T-helper 2 cell treated with Interferon-gamma antibody and Interleukin-4, amounts not matched to agents 5 μg/mL and 100 μg/mL, for 36 hours (primary cell): ENCODE measurements at places on chromosomes 13 and 19.

DNA sequence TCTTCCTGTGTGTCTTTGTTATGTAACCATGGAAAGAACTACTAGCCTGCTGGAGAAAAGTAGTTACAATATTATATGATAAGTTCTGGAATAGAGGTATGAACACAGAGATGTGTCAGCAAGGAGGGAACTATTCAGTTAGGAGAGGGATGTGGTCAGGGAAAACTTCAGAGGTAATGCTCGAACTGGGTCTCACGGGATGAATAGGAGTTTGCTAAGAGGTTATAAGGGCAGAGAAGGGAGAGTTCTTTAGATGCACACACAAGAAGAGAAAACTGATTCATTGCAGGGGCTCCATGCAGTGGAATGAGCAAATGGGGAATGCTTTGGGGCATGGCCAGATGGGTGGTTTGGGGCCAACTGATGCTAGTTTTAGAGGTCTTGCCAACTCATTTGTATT is 46.0 kb upstream of the SIAH3 start:
- DNase-seq, result no peak

DNA sequence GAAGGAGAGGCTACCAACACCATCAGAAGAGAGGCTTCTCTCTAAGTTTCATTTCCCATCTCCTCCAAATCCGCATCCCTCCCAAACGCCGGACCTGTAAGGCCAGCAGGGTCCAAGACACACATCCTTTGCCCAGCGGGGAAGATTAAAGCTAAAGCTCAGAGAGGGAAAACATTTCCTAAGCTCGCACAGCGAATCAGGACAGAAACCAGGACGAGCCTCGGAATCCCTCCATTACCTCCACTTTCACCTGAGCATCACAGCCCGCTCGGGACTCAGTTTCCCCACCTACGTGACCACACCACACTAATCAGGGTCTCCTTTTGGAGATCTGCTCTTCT is 711 bp upstream of the FOSB start:
- no peak for DNase-seq

DNA sequence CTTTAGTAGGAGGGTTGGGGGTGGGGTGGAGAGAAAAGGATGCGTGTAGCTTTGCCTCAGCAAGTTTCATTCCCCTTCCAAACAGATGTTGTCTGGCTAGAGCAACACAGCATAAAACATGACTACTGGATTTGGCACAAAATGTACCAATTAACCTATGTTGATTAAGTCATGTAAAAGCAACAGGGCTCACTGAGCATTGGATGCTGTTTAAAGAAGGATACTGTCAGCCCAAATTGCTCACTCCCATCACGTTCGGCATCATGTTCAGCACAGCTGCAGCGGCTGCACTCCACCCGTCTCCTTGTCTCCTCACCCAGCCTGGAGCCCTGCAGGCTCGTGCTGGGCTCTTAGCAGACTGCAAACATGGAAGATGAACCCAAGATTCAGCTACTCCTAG is 77.5 kb downstream of the DLEU7 start:
- DNase-seq, result no peak

GRCh38 chr13:109496216-109496615 is 290.2 kb downstream of the IRS2 start:
- no peak for DNase-seq

- DNase-seq, result no peak
These were observed 19.8 kb upstream of the SLC35E1 start for GRCh38 chr19:16591803-16592556.

- DNase-seq, result no peak
These were observed 76.9 kb downstream of the FOXO1 start for GRCh38 chr13:40589285-40590109.

- DNase-seq, result no peak
These were observed 4.0 kb upstream of the SIGLEC8 start for GRCh38 chr19:51462276-51462675.
